ENCODE measurements at places on chromosomes 11 and 22.

GRCh38 chr22:25569361-25569760, 4.9 kb downstream of the GRK3 start:
- DNase-seq: no peak

DNA sequence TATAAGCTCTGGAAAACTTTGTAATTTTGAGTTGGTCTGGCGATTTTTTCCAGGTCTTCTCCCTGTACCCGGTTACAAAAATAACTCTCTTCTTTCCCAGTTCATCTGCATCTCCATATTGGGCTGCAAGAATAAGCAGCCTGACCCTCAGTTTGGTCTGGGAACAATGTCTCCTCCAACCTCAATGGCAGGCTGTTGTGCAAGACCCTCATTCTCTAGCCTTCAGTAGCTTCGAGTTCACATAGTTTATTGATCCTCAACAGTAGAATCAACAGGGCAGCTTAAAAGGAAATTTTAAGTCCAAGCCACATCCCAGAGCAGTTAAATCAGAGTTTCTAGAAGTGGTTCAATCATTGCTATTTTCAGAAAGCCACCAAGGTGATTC, 35.3 kb downstream of the TMPRSS5 start:
- DNase-seq: no peak

DNA sequence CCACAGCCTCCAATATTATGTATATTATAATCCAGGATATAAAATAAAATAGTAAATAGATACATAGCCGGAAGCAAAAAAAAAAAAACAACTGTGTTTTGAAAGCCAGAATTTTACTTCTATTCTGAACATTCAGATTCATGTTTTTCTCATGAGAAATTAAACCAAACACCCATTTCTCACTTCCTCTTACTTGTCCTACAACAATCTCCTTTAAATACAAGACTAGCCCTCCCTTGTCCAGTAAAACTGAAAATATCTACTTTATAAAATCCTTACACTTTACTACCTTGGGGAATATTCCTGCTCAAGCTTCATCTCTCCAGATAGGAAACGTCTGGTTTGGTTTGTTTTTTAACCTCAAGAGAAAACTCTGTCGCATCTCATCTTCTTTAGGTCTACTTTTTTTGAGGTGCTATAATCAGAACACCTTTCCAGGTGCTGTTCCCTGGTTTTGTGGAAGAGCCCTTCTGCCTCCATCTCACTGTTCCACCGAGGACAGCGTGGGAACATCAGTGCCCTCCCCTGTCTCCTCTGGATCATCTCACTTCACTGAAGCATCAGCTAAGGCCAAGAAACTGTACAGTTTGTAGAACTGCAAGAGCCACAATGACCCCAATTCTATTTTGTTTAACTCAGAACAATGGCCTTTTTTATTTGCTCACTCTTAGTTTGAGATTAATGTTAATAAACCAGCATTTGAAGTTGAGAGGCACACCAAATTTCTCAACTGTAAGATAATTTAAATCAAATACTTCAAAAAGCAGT, 82.0 kb upstream of the ARHGAP32 start:
- no peak for DNase-seq

DNA sequence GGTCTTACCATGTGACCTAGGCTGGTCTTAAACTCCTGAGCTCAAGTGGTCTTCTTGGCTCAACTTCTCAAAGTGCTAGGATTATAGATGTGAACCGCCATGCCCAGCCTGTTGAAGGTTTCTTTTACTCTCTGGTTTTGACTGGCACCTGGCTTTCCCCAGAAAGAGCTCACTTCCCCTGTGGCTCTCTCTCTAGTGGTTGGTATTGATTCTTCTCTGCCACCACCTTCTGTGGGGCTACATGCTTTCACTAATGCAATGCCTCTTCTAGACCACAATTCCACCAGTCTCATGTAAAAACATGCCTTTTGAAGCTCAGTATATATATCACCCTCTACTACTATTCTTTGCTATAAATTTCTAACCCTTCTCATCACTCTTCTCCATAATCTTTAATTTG, 67.2 kb downstream of the CCDC83 start:
- no peak for DNase-seq

- DNase-seq: no peak
Measured at GRCh38 chr22:47392054-47392347, 629.6 kb downstream of the TBC1D22A start.

DNA sequence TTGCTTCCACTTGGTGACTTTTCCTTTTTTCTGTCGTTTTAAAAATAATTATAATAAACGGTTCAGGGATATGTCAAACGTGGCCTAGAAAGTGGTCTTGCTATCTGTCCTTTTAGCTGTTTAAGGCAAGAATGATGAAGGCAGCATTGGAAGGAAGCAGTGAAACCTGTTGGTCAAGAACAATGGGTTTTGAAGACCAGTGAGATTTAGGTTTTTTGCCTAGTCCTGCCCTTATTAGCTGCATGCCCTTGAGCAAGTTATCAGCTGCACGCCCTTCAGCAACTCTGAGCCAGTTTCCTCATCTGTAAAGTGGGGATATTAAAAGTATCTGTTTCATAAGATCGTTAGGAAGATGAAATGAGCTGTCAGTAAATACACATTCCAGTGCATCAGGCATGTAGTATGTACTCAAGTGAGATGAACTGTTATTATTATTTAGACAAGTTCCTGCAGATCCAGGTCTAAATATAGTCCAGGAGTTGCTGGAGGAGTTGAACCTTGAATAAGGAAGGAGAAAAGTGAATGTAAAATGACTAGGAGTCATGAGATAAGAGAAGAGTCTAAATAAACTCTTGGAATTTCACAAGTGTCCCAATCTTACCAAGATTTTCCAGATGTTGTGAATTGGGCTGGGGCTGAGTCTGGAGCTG, 90.8 kb upstream of the HSD17B12 start:
- DNase-seq: no peak

DNA sequence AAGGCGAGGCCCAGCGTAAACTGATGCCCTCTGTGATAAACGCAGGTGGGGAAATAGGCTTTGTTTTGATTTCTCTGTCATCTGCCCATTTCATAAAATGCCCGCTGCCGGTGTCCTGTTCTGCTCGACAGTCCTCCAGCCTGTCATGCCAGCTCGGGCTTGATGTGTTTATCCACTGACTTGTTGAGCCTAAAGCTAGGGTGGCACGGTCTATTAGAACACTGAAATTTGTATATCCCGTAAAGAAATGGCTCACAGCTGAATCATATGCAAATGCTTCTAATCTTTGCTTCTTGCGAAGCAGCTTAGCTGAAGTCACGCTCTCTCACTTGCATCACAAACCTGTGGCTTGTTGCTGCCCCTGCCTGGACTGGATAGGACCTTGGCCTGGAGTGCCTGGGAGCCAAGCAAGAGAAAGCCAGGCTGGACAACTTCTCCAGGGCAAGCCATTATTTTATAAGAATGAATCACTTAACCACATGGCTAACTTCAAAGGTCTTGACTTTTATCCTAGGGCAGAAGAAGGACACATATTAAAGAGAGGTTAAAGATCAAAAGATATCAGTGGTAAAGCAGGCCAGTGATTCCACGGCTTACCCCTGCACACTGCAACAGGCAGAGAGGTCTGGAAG, 33.1 kb downstream of the EHF start:
- DNase-seq: no peak

DNA sequence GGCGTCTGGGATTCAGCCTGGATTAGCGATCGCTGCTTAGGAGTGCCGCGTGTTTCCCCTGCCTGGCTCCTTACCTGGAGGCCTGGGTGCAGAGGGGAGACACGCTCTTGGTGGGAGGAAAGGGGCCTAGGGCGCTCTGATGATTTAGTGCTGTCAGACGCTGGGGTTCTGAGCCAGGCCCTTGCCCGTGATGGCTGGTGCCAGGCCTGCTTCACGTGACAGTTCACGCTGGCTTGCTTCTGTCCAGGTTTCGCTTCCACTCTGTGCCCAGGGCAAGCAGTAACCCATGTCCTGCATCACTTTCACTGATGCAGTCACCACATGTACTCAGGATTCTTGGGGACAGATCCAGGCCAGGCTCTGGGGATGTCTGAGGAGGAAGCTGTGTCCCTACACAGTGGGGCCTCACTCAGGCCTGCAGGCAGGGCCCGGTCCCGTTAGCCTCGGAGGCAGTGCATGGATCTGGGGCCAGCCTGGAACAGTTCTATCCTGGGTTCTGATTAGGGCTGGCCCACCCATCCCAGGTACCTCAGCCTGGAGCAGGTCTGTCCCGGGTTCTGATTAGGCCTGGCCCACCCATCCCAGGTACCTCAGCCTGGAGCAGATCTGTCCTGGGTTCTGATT, 1220.9 kb downstream of the BRD1 start:
- no peak for DNase-seq

GRCh38 chr11:61571869-61572268, 9.0 kb downstream of the SYT7 start:
- DNase-seq: no peak

DNA sequence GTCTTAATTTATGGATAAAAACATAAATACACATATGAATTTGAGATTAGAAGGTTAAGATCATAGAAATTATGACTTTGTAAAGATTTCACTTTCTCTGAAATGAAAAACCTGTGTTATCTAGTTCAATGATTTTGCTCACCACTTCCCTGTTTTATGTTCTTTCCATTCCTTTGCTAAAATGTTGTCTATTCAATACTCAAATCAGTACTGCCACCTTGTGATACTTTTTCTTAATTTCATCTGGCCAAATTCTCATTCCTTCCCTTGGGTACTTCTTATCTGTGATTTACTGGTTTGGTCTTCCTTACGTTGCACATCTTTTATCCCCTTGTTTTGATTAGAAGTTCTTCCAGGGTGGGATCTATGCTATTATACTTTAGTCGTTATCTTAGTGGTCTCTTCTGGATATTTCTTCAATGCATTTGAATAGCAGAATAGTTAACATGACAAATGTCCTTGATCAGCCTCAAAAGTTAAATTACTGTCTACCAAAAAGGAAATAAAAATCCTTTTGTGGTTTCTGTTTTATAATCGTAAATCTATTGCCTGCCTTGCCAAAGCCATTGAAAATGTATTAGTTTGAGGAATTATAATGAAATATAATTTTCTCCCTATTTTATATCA, 197.0 kb downstream of the PGR start:
- no peak for DNase-seq

GRCh38 chr11:100515087-100515486, 172.0 kb upstream of the ARHGAP42 start:
- DNase-seq: no peak

GRCh38 chr11:94090401-94090800, 38.2 kb upstream of the PANX1 start:
- DNase-seq: no peak

DNA sequence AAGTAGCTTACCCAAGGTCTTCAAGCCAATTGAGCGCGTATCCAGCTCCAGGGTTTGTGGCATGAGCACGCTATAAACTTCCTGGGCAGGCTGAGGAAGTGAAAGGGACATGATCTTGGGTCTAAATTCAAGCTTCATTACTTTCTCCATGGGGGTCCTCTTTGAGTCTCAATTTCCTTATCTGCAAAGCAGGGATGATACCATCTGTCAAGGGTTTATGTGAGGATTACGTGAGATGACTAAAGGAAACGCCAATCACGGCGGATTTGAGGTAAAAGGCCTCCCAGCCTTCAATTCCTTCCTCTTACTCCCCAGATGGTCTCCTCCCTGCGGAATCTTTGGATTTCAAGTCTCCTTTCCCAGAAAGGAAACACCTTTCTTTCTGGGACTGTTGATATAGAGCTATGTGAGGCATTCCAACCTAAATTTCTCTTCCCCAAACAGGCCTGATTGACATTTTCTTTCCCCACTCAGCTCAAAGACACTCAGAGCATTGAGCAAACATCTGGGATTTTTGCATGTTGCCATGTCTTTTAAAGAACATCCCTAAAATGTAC, 474.4 kb downstream of the INSC start:
- no peak for DNase-seq

DNA sequence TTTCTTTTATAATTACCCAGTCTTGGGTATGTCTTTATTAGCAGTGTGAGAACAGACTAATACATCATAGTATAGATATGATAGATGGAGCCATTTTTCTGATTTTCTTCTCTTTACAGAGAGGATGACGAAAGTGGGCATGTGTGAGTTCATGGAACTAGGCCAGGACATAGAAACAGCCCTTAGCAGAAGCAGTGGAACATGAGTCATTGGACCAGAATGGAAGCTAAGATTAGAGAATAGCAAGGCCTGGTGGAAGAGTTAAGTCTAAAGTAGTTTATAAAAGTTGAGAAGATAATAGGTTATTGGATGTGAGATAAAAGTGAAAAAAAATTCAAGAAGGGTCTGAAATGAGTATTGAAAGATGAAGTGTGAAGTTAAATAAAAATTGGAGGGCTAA, 97.0 kb upstream of the MPPED2 start:
- DNase-seq: no peak

DNA sequence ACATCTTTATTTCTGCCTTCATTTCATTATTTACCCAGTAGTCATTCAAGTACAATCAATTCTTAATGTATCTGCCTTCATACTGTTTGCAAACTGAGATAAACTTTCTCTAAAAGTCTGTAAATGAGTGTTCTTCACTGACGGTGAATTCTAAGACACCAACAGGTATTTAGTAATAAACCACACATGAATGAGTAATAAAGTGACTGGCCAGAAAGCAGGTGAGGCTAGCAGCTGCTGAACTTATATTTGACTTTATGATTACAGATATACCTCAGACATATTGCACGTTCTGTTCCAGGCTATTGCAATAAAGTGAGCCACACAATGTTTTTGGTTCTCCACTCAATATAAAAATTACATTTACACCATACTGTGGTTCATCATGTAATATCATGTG, 1894.0 kb upstream of the RAG2 start:
- DNase-seq: no peak

GRCh38 chr11:64752175-64752970, 7.4 kb downstream of the PYGM start:
- DNase-seq: no peak

DNA sequence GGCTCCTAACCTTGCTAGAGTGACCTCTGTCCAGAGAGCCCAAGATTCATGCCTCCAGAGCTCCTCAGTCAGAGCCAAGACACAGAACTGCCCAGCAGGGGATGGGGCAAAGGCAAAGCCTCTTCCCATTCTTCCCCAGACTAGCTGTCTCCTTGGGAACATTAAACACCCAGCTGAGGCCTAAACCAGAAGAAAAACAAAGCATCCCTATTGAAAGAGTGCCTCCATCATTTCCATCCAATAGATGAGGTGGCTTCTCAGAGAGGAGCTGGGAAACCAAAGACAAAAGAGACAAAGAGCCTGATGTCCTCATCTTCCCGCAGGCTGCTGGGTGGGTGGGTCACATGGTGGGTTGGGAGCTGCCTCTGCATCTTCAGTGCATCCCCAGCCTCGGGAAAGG, 37.4 kb downstream of the COMMD9 start:
- DNase-seq: no peak

DNA sequence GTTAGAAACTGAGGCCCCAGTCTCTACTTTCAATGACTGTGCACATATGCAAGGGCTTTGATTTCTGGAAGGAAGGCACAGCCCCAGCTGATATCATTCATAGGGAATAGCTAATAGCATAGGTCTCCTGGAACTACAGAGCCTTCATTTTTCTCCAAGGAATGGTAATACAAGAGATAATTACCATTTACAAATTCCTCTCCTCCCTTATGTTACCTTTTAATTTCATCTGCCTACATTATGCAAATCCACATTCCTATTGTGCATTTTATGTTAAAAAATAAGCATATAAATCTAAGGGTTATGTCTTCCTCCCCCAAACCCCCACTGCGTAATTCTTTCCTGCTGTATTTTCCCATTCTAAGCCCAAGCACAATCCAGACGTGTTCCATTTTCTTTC, 94.9 kb downstream of the AMBRA1 start:
- no peak for DNase-seq

GRCh38 chr11:79342686-79343085, 98.1 kb downstream of the TENM4 start:
- DNase-seq: no peak

GRCh38 chr11:65210748-65211147, 29.0 kb downstream of the CAPN1 start:
- DNase-seq: no peak

- DNase-seq: no peak
Measured at GRCh38 chr11:69848201-69848600, 29.0 kb upstream of the FGF3 start.

Data from activated naive CD4-positive, alpha-beta T cell treated with Interleukin-2 at 50 U/mL for 16 hours (primary cell).